ENCODE measurements at places on chromosomes 6 and 20. TPM values are rescaled to one million over a fixed set of nuclear protein-coding genes. Genes with fewer than 3 reads are reported as not detected.

- DNase-seq = no peak
Measured at GRCh38 chr6:136510782-136511181, 39.4 kb downstream of the MAP7 start.

Gene MEP1A
- not detected for total RNA-seq

Gene RHAG
- total RNA-seq = 0.41 TPM

Gene LINC00237
- 0.82 TPM for total RNA-seq

- DNase-seq = no peak
Measured at GRCh38 chr6:164247106-164247505, 832.6 kb downstream of the QKI start.

GRCh38 chr6:37807656-37808055 is 11.9 kb upstream of the ZFAND3 start:
- no peak for DNase-seq

DNA sequence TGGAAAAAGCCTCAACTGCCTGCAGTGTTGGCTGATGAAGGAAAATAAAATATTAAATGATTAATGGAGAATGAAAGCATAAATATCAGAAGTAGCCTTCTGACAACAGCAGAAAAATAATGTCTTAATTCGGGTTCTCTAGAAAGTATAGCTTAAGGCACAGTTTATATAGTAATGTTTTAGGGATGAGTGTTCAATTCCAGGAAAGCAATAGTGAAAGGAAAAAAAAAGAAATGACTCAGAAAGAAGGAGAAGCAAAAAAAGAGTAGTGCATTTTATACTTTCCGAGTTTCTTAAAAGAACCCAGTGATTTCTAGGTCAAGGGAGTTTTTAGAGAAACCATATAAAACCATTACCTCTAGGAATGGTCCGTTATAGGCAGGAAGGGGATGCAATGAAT is 137.3 kb downstream of the HTR1B start:
- no peak for DNase-seq

- DNase-seq = no peak
Measured at GRCh38 chr6:134381959-134382358, 64.0 kb upstream of the SGK1 start.

Gene KHDC1L
- total RNA-seq = 1.2 TPM

Gene MYB
- 2.9 TPM for total RNA-seq

- peak; percentile 94 for DNase-seq
Measured at GRCh38 chr20:290084-290831, at the start of gene C20orf96. C20orf96 (minus strand) TSS chr20:290750; CDS start chr20:290610, 140 bp downstream.

- no peak for DNase-seq
Measured at GRCh38 chr20:4059606-4060005, 44.2 kb upstream of the RNF24 start.

DNA sequence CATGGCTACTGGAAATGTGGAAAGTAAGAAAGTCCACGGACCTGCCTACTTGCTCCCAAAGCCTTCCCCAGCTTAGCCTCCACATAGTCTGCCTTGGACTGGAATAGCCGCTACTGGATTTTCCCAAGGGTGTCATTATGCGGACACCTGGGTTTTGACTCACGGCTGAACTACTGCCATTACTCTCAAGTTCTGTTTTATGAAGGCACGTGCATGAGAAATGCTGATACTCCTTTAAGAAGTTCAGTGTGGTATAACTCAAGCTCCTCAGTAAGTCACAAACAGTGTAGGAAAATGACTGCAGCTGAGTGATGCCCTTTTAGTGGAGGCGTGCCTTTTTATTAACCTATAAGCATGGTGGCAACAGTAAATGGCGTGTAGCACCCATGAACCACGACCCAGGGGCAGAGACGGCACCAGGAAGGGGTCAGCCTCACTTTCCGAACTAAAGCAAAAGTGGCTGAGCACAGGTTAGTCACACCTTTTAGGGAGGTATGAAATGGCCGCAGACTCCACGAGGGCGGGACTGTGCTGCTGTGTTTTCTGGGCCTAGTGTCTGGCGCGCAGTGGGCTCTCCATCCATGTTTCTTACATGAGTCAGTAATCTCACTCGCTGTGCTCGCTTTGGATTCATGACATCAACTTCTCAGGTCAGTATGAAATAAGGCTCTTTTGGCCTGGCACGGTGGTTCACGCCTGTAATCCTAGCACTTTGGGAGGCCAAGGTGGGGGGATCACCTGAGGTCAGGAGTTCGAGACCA is 23.9 kb downstream of the PSMG4 start:
- no peak for DNase-seq

- no peak for DNase-seq
Measured at GRCh38 chr6:150119173-150119572, 23.7 kb upstream of the PPP1R14C start.

Gene CST5
- not detected for total RNA-seq

DNA sequence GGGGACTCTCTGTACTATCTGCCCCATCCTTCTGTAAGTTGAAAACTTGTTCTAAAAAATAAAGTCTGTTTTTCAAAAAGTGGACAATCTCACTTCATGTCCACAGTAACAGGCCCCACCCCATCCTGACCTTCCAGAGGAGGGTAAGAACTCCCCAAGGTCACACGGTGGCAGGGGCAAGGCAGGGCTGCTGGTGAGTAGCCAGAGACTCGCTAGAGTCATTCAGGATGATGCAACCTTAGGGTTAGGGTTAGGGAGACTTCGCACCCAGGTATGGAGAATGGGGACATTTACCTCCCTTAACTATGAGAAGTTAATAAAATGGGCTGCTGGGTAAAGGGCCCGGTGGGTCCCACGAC is 15.4 kb downstream of the PEDS1 start:
- DNase-seq = no peak

Gene NMBR
- total RNA-seq = 4.9 TPM

DNA sequence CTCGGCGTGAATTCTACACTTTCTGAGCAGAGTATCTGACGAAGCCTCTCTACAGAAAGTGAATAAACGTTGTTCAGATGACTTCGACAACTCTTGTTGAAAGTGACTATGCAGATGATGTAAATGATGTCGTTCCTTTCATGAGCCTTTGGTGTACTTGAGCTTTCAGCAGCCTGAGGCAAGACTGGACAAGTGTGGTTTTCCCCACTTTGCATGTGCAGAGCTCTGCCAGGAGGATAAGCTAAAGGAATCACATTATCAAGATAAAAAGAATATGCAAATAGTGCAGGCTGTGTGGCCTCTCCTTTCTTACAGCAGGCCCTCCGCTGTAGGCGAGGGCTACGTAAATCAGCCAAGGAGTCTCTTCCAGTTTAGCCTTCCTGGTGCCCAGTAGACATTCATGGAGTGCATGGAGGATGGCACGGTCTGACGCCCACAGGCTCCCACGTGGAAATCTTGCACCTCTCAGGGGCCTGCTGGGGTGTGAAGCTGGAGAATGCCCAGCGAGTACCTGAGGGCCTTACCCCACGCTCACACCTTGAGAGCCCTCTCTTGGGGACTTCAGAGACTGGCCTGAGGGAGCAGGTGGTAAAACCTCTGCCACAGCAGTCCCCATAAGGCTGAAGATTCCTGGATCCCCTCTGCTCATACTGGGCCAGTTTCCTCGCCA is 54.9 kb downstream of the RPP40 start:
- DNase-seq = no peak

- DNase-seq = no peak
Measured at GRCh38 chr20:19016140-19016497, 196.3 kb upstream of the SLC24A3 start.

DNA sequence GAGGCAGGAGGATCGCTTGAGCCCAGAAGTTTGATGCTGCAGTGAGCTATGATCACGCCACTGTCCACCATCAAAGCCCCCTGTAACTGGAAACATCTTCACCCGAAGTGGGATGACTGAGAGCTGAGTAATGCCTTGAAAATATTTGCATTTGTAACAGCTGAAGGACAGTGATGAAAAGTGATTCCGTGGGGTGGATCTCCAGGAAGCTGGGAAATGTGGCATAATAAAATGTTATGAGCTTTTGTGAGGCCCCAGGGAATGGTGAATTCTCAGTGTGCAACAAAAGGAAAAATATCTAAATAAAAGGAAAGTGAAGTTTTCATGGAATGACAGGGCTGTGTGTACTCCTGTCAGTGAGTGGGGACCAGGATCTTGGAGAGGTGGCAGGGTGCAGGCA is 92.0 kb downstream of the JAG1 start:
- DNase-seq = no peak

GRCh38 chr6:86407128-86407527 is 530.2 kb upstream of the HTR1E start:
- DNase-seq = no peak

GRCh38 chr20:2163312-2163711 is 61.7 kb downstream of the STK35 start:
- DNase-seq = no peak

Gene POM121L2
- total RNA-seq = not detected
